Stimulated activated CD4-positive, alpha-beta T cell treated with anti-CD3 and anti-CD28 coated beads, Interleukin-12 subunit alpha, Interleukin-12 subunit beta, amount 100 ng/mL, for 24 hours (primary cell): ENCODE measurements at places on chromosomes 7 and 10.

- no peak for DNase-seq
These were observed 24.6 kb downstream of the PFKFB3 start for GRCh38 chr10:6227346-6227745.

DNA sequence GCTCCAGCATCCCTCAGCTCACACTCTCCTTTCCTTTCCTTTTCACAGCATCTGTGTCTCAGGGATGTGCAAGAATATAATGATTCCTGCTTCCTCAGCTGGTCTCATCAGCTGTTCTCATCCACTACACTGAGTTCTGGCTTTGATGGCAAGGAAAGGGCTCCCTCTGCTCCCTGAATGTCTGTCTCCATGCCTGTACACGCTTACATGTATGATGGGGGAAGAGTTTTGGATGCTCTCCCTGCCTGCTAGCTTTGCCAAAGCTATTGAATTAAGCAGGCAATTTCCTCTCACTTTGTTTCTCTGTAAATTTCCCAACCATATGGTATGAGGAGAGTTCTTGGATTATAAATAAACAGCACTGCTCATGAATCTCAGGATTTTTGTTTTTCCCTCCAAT is 254.5 kb downstream of the SORCS3 start:
- no peak for DNase-seq

GRCh38 chr7:130277763-130278643 is 11.3 kb downstream of the CPA2 start:
- no peak for DNase-seq

DNA sequence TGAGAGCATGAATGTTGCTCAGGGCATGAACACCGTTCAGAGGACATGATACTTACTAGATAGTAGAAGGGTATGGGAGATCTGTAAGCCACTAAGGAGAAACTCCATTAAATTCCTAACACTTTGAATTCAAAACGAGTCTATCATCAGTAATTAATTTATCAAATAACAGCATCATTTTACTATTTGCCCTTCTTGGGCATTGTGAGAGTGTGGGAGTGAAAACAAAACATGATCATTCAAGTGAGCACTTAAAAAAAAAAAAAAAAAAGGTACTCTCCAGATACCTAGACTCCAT is 20.5 kb upstream of the ASB15 start:
- no peak for DNase-seq

- no peak for DNase-seq
These were observed 109.1 kb upstream of the INHBA start for GRCh38 chr7:41811941-41812340.

DNA sequence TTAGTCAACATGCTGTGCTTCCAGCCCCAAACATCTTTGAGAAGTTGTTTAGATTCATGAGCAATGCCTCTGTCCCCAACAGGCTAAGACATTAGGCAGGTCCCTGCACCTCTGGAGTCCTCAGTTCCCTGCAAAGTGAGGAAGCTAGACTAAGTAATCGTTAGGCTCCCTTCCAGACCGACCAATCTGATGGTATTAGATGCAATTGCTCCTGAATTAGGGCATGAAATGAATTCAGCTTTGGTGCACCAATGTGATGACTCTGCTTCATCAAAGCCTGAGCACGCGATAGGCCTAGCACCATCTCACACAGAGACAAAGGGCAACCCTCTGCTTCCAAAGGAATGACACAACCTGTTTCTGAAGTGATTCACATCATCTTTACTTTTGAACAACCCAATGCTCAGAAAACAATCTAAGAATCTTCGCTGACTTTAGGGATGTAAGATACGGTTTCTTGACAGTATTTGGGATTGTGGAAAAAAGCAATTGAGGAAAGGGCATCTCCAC is 723 bp upstream of the TES start:
- no peak for DNase-seq

- DNase-seq, result no peak
These were observed 816 bp downstream of the DMTF1 start for GRCh38 chr7:87152897-87153641.

GRCh38 chr10:66927971-66928770 is 2.3 kb downstream of the LRRTM3 start:
- no peak for DNase-seq

DNA sequence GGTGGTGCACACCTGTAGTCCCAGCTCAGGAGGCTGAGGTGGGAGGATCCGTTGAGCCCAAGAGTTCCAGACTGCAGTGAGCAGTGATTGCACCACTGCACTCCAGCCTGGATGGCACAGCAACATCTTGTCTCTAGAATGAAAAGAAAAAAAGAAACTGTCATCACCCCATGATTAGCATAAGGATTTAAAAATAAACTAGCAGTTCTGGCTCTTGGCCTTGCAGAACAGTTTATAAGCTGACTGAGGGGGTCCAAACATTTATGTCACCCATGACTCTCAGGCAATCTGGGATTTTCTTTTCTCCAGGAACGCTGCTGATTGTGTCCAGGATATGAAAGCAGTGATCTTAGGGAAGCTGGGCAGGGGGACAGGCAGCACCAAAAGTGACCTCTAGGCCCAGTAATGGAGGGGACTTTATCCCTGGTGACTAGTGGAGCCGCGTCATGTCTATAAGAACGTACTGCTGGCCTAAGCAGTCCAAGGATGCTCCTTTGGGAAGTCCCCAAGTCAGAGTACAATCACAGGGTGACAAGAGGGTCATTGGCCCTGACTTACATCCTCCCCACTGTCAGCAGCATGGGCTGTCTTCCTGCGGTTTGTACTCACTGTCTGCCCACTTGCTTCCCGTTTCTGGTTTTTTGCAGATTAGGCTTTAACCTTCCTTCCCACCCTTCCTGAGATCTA is 177.4 kb downstream of the ARHGAP12 start:
- DNase-seq, result no peak

GRCh38 chr10:129709627-129710509 is 242.8 kb downstream of the MGMT start:
- DNase-seq, result no peak

GRCh38 chr7:130379921-130380860 is at the start of gene CPA1:
Gene CPA1 (plus strand): TSS chr7:130380494. CDS start chr7:130380521, 27 bp downstream.
- DNase-seq, result no peak

- DNase-seq, result no peak
These were observed 45.5 kb upstream of the NKX2-3 start for GRCh38 chr10:99487125-99487807.

- DNase-seq, result no peak
These were observed 98.5 kb downstream of the CABCOCO1 start for GRCh38 chr10:61760943-61761824.

DNA sequence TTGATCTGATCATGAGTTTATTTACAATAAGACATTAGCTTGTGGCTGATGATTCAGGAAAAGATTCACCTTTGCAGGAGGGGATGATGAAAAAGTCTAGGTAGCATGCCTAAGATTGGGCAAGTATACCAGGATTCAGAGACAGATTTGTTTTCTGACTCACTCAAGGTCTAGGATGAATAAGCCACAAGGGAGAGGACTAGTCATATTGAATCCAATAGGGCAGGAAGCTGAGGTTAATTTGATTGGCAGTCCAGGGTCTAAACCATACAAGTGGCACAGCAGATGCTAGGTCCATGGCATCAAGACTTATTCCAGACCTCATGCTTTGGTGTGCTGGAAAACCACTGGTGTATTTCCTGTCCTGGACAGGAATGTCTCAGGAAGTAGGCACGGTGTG is 1133.4 kb downstream of the XPNPEP1 start:
- no peak for DNase-seq

- no peak for DNase-seq
These were observed 190.1 kb downstream of the PRPF18 start for GRCh38 chr10:13776861-13777311.

- no peak for DNase-seq
These were observed 280.9 kb upstream of the AKR1E2 start for GRCh38 chr10:4545062-4545461.

DNA sequence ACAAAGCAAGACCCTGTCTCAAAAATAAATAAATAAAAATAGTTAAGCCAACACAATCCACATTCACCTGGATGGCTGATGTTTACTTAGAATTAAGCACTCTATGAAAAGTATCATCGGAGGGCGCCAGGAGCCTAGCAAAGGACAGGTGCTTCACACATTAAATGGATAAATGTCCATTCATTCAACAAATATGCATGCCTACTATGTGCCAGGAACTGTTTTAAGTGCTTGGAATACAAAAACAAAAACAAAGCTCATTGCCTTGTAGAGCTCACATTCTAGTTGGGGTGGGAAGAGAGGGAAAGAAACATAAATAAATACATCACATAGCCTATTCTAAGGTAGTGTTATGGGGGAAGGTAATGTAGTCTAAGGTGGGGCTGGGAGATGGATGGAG is 4.1 kb downstream of the BAIAP2L1 start:
- no peak for DNase-seq
